Heart left ventricle (tissue), 16 donors: ENCODE measurements at places on chromosomes 7 and 10. TPM values are rescaled to one million over a fixed set of nuclear protein-coding genes. Genes with fewer than 3 reads are reported as not detected.

Gene BCL7B
- 63.3 TPM for total RNA-seq

Gene LIPF
- total RNA-seq: not detected

Gene SFTPA2
- not detected for total RNA-seq

Gene TMEM225B
- not detected for total RNA-seq

Gene DRGX
- not detected for total RNA-seq

Gene ITGA8
- total RNA-seq: 0.65 TPM

Gene CCDC3
- 3.6 TPM for total RNA-seq

Gene ZNF117
- total RNA-seq: 1.4 TPM

Gene SMO
- total RNA-seq: 7.3 TPM

Gene PAPOLB
- total RNA-seq: not detected

Gene PTPRZ1
- total RNA-seq: 0.28 TPM

Gene SFTPD
- total RNA-seq: 1.8 TPM

Gene HOXA9
- not detected for total RNA-seq
